ENCODE measurements at places on chromosomes 12 and 14. TPM values are rescaled to one million over a fixed set of nuclear protein-coding genes. Genes with fewer than 3 reads are reported as not detected.

KLRK1 gene
- 0.12 TPM for total RNA-seq

OR4E2 gene
- not detected for total RNA-seq

ITPR2 gene
- total RNA-seq: 47.9 TPM

TNS2 gene
- total RNA-seq: 1.7 TPM

CCDC38 gene
- total RNA-seq: 0.12 TPM

SERPINA1 gene
- total RNA-seq: 0.22 TPM

CCDC184 gene
- total RNA-seq: 0.12 TPM

KRT3 gene
- not detected for total RNA-seq

All from T-helper 1 cell treated with Interleukin-12 subunit alpha and Interleukin-12 subunit beta and Interleukin-4 antibody, amounts not matched to agents 30 ng/mL and 1 ng/mL, for 36 hours (primary cell).